ENCODE measurements at places on chromosomes 16 and 17. TPM values are rescaled to one million over a fixed set of nuclear protein-coding genes. Genes with fewer than 3 reads are reported as not detected.

Gene NLRC3
- total RNA-seq, result 0.93 TPM

Gene OR2C1
- total RNA-seq, result 0.22 TPM

DNA sequence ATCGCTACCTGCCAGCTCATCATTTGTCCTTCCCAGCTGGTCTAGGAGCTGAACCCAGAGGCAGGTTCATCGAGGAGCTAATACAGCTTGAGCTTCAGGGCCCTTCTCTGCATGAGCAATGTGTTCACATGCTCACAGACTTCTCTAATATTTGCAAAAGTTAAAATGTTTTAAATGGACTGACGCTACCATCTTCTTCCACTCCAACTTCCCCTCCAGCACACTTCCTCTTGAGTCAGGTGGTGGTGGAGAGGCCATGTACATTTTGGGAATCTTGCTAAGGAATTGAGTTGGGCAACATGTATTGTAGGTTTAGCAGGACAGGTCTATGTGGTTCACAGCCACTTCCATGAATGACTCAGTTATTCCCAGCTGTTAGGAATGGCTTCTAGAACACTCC is 21.6 kb upstream of the RHOT1 start:
- no peaks in the 10 kb centered on the region for H3K36me3 ChIP-seq
- H3K27ac ChIP-seq, result no peak overlapping the region
- no peaks in the 10 kb centered on the region for H3K4me1 ChIP-seq
- H3K27me3 ChIP-seq, result peaks cover 23% of the 10 kb centered on the region
- H3K4me3 ChIP-seq, result no peak overlapping the region
- DNase-seq, result no peak

- DNase-seq, result no peak
- H3K27ac ChIP-seq, result no peak overlapping the region
- H3K36me3 ChIP-seq, result no peaks in the 10 kb centered on the region
- peaks cover 7% of the 10 kb centered on the region for H3K4me1 ChIP-seq
- no peak overlapping the region for H3K4me3 ChIP-seq
- H3K27me3 ChIP-seq, result no peaks in the 10 kb centered on the region
Observed at GRCh38 chr17:13510062-13510461, 91.7 kb downstream of the HS3ST3A1 start.

DNA sequence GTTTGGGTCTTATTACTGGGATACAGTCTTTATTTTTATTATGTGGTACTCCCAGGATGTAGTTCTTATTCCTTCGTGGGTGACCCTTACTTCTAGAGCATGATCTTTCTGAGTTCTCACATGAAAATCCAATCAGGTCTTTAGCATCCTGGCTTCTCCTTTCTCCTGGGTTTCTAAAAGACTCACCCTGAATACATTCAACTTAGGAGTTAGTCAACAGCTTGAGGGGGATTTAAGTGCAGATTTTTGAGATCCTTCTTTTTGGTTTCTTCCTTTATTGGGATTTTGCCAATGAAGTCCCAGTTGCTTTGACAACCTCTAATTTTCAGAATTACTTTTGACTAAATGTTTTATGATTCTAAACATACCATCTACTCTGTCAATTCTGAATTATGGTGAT is 68.2 kb downstream of the SIAH1 start:
- no peak for DNase-seq
- peaks cover 20% of the 10 kb centered on the region for H3K36me3 ChIP-seq
- H3K27ac ChIP-seq, result peak overlapping the region; percentile 79
- H3K4me3 ChIP-seq, result no peak overlapping the region
- no peaks in the 10 kb centered on the region for H3K27me3 ChIP-seq
- H3K4me1 ChIP-seq, result peaks cover 47% of the 10 kb centered on the region

All from left ventricle myocardium inferior (tissue), 1 donor.